NAMALWA (cell line): ENCODE measurements at places on chromosomes 13 and 19.

DNA sequence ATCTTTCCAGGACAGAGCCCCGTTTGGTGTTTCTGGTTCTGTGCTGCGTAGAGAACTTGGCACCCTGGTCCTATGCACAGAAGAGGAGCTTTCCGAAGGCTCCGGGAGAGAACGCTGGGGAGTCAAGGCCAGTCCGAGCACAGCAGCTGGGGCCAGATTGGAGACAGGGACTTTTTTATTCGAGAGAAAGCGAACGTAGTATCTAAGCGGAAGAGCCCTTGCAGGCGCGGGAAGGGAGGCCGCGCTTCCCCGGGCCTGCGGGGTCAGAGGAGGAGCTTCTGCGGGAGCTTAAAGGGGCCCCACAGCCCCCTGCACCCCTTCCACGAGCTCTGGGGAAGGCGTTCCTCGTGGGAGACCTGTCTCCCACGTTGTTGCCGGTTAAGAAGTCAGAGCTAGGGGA, 48.6 kb upstream of the ARHGEF7 start:
- DNase-seq: no peak

DNA sequence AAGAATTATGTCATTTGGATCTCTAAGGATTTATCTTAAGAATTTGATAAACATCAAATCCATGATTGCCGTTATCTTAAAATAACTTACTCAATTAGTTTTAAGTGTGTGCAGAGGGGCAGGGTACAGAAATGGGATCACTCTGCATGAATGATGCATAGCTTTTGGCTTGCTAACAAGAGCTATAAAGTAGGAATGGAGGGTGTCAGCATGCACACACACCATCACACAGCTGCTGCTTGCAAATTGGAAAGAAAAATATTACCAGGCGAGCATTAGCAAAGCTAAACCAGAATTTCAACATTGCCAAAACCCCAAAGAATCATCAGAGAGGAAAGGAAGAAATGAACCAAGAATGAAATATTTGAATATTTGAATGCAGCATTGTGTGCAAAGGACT, 580.6 kb downstream of the LMO7 start:
- no peak for DNase-seq

- no peak for DNase-seq
These were observed 3.0 kb upstream of the C19orf81 start for GRCh38 chr19:50646074-50646807.

DNA sequence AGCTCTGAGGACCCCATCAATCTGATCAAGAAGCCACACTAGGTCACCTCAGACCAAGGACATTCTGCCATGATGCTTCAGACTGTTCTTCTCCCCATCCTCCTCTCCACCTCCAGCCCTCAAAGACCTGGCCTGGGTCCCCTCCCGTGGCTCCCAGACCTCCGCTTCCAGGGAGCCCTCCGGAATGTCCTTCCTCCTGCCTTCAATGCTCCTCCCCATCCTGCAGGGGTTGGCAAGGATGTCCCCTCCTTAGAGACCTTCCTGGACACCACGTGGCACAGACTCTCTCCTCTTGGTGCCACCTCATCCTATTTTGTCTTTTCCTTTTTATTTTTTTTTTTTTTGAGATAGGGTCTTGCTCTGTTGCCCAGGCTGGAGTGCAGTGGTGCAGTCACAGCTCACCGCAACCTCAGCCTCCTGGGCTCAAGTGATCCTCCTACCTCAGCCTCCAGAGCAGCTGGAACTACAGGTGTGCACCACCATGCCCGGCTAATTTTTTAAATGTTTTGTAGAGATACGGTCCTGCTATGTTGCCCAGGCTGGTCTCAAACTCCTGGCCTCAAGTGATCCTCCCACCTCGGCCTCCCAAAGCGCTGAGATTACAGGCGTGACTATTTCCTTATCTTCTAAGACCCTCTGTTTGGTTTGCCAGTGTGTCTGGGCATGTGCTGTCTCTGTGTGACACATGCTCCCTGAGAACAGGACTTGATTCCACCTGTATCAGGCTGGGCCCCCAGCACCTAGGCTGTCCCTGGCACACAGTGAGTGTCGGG, 84.9 kb downstream of the GNG7 start:
- no peak for DNase-seq

DNA sequence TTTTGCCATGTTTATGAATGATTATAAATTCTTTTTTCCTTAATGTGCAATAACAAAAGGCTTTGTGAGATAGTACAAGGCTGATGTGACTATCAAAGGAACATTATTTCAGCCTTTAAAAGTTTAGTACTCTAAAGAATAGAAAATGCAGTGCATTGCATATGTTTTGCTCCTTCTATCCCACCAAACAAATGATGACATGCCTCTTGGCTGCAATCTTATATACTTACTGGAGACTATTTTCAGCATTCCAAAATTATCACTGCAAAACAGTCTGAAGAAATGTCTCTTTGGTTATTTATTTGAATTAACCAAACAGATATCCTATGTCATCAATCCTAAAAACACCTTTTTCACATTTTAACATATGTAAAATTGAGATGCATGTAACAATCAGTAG, 776.5 kb upstream of the SPRY2 start:
- no peak for DNase-seq

GRCh38 chr13:37273836-37274235, 168.4 kb upstream of the CSNK1A1L start:
- DNase-seq: no peak

- no peak for DNase-seq
These were observed 11.3 kb downstream of the LSM4 start for GRCh38 chr19:18311502-18312091.

GRCh38 chr19:50361290-50362029, 4.0 kb downstream of the NAPSA start:
- DNase-seq: peak; percentile 87

- no peak for DNase-seq
These were observed 97.6 kb upstream of the MIR17HG start for GRCh38 chr13:91249861-91250260.

- DNase-seq: no peak
These were observed 536.5 kb upstream of the SPRY2 start for GRCh38 chr13:80877209-80877943.

DNA sequence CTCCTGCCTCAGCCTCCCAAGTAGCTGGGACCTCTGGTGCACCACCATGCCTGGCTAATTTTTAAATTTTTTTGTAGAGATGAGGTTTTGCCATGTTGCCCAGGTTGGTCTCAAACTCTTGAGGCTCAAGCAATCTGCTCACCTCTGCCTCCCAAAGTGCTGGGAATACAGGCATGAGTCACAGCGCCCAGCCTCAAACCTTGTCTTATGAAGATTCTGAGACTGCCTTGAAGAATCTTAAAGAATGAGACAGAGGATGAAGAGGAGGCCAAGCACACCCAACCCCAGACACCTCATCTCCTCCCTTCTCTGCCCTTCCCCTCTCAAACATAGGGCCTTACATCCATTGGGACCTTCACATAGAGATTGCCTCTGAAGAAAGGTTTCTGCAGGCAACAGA, 179.7 kb downstream of the ABCC4 start:
- no peak for DNase-seq

GRCh38 chr19:45952686-45953505, 20.8 kb downstream of the NOVA2 start:
- DNase-seq: peak; percentile 85

DNA sequence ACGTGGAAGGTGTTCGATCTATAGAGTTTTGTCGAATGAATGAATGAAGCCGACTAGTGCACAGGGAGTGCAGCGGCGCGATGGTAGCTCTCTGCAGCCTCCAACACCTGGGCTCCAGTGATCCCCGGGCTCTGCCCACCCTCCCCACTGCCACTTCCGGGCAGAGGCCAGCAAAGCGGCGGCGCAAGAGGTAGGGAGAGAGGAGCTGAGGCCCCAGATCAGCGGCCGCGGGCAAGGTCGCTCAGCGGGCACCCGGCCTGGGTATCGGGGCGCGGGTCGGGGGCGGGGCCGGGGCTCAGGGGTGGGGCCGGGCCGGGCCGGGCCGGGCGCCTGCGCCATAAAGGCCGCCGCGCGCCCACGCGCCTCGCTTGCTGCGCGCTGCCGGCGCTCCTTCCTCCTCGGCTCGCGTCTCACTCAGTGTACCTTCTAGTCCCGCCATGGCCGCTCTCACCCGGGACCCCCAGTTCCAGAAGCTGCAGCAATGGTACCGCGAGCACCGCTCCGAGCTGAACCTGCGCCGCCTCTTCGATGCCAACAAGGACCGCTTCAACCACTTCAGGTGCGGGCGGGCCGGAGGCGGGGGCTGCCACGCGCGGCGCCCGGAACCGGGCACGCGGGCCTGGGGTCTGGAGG, at the start of gene GPI:
GPI (plus strand) TSS at position 367 of the 633 bp plus-strand sequence; CDS start at position 438, 71 bp downstream.
- peak; percentile 65 for DNase-seq

GRCh38 chr13:61777899-61778298, 362.2 kb upstream of the PCDH20 start:
- DNase-seq: no peak

- DNase-seq: no peak
These were observed 7.0 kb downstream of the ZNF835 start for GRCh38 chr19:56664511-56664910.

DNA sequence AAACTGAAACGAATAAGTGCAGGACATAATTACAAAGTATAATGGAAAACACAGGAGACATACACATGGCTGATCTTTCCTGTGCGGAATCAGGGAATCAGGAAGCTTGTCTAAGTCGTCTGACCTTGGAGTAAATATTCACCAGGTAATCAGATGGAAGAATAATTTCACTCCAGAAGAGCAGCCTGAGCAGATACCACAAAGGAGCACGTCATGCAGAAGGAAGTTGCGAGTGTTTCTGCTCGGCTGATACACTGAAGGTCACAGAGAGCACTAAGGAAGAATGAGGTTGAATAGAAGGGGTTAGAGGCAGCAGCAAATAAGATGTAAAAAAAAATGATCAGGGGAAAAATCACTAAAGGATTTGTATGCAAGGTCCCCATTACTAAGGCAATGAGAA, 122.3 kb upstream of the GPC6 start:
- DNase-seq: no peak

GRCh38 chr13:95360052-95360451, 58.8 kb upstream of the ABCC4 start:
- no peak for DNase-seq

DNA sequence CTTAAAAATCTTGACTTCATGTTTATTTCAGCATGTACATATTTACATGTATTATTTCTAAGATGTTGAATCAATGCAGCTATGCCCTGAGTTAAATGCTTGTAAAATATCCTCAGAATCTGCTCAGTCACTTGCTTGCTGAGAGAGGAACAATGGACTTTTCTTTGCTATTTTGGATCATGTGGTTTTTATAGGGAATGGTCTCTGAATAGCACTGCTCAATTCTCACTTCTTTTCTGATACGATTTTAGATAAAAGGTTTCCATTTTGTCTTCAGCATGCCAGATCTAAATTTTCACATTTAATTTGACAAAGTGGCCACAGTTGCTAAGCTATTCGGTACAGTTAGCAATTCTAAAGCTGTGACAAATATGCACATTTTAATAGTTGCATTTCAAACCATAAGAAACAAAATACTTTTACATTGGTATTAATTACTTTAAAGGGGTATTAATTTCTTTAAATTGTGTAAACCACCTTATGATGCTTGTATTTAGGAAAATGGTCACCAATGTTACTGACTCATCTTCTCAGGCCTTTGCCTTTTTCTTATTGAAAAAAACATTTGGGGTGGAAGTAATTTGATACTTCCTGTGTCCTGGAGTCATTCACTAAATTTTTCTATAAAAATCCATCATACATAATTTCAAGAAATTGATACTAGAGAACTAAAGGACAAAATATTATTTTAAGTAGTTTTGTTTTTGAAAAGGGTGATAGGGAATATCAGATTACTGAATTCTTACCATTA, 113.5 kb downstream of the MYO16 start:
- no peak for DNase-seq

DNA sequence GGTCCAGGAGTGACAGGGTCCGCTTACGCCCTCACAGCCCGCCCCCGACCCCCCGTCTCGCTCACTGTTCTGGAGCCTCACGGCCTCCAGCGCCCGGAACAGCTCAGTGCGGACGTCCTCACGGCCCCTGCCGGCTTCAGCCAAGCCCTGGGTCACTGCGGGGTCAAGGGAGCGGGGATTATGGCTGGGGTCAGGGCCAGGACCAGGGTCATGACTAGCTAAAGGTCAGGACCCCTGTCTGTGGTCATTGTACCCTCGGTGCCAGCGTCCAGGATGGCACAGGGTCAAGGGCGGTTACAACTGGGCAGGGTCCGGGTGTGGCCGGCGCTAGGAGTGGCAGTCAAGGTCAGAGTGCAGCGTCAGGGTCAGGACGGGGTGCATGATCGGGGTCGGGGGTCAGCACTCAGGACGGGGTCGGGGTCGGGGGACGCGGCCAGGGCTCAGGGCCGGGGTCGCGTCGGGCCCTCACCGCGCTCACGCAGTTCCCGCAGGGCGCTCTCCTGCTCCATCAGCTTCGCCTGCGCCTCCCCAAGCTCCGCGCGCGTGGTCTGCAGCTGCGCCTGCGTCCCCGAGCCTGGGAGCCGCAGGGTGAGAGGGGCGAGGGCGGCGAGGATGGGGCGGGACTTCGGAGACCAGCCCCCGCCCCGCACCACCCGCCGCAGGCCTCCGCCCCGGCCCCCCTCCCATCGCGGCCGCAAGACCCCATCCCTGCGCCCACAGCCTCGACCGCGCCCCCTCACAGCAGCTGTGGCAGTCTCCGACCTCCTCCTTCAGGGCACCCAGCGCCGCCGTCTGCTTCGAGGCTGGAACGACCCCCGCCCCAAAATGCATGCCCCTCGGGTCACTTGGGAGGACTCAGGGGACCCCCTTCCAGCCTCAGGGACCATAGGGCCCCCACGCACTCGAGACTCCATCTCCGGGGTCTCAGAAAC, 1.4 kb downstream of the CLEC4G start:
- DNase-seq: no peak

DNA sequence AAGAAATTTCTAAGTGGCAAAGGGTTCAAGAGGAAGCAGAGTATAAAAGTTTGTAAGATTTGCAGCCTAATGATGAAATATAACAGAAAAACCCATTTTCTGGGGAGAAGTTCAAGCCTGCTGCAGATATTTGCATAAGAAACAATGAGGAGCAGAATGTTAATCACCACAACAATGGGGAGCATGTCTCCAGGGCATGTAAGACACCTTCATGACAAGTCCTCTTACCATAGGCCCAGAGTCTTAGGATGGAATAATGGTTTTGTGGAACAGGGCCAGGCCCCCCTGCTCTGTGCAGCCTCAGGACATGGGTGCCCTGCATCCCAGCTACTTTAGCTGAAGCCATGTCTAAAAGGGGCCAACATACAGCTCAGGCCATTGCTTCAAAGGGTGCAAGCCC, 809.0 kb upstream of the SLITRK5 start:
- DNase-seq: no peak

DNA sequence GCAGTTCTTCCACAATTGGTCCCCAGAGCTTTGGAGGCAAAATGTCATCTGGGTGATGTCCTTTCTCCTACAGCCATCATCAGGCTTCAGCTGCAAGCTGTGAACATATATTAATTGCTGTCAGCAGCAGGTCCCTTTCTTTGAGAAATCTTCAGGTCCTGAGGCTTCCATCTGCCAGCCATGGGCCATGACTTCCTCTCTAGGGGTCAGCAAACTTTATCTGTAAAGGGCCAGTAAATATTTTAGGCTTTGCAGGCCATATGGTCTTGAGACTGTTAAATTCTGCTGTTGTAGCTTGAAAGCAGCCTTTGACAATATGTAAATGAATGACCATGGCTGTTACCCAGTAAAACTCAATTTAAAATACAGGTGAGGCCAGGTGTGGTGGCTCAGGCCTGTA, 27.1 kb downstream of the SERP2 start:
- no peak for DNase-seq
